ENCODE measurements at places on chromosomes 4 and X.

DNA sequence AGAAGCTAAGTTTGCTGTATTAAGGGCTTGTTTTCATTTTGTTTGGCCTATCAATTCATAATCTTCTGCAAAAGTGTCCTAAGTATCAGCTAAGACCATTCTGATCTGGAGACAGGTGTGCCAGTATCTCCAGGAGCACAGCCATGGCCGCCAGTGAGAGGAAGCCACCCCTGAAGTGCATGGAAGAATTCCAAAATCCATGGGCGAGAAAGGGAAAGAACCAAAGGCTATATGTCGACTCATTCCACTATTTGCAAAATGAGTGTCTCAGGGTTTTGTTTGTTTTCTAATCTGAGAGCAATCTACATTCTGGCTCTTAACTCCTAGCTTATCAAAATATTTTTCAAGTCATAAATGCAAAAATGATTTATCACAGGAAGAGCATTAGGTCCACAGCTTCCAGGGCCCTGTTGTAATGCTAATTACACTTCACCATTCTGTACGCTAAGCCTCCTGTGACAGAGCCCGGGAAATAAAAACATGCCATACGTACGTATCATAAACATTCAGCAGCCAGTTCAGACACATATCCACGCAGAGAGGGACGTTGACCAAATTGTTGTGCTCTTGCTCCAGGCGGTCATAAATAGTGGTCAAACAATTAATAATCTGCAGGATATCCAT lies 137.3 kb upstream of the FTHL17 start:
- no peak for DNase-seq

- DNase-seq: no peak
Observed at GRCh38 chr4:61533140-61533539, 333.0 kb downstream of the ADGRL3 start.

GRCh38 chr4:165921546-165921945 lies 48.5 kb downstream of the TLL1 start:
- DNase-seq: no peak

DNA sequence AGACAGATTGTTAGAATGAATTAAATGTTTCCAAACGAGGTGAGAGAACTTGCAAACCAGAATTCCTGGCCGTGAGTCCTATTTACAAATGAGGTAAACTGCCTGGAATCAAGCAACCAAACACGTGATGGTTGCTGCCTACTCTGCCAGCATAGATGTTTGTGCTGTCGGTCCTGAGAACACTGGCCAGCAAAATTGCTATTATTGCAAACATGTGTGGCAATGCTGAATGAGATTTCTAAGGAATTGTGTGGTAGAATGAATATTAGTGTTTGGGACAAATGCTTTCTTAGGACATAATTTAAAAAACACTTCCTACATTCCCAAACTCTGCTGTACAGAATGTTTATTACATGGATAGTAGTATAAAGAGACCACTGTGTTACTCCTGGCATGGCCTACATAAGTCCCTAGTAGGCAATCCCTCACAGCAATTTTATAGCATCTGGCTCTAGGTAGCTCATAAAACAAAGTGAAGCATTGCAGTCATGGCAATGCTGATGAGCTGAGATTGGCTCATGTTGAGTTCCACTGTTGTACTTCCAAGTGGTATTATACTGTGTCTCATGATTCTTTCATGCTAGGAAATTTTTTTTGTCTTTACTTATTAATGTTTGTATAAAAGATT lies 605.2 kb upstream of the EPHA5 start:
- peak; percentile 3 for DNase-seq

- no peak for DNase-seq
Observed at GRCh38 chrX:48937054-48937907, 18.5 kb upstream of the PIM2 start.

DNA sequence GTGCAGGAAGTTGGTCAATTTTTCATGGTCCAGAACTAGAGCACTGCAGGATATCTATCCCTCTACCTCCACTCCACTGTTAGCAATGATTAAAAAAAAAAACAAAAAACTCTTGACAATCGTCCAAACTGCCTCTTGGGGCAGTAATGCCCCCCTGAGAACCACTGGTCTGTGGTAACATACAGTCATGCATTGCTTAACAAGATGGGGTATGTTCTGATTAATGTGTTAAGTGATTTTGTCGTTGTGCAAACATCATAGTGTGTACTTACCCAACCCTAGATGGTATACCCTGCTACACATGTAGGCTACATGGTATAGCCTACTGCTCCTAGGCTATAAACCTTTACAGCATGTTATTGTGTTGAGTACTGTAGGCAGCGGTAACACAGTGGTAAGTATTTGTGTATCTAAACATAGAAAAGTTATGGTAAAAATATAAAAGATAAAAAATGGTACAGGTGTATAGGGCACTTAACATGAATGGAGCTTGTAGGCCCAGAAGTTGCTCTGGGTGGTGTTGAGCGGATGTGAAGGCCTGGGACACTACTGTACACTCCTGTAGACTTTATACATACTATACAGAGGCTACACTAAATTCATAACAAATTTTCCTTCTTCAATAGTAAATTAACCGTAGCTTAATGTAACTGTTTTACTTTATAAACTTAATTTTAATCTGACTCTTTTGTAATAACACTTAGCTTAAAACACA lies 34.1 kb downstream of the ART3 start:
- DNase-seq: peak; percentile 13

- DNase-seq: peak; percentile 71
Observed at GRCh38 chr4:6716018-6716911, at the start of gene BLOC1S4. Gene BLOC1S4 (plus strand): TSS chr4:6716174. CDS start chr4:6716210, 36 bp downstream.

- DNase-seq: no peak
Observed at GRCh38 chr4:182724414-182724813, 192.8 kb downstream of the DCTD start.

DNA sequence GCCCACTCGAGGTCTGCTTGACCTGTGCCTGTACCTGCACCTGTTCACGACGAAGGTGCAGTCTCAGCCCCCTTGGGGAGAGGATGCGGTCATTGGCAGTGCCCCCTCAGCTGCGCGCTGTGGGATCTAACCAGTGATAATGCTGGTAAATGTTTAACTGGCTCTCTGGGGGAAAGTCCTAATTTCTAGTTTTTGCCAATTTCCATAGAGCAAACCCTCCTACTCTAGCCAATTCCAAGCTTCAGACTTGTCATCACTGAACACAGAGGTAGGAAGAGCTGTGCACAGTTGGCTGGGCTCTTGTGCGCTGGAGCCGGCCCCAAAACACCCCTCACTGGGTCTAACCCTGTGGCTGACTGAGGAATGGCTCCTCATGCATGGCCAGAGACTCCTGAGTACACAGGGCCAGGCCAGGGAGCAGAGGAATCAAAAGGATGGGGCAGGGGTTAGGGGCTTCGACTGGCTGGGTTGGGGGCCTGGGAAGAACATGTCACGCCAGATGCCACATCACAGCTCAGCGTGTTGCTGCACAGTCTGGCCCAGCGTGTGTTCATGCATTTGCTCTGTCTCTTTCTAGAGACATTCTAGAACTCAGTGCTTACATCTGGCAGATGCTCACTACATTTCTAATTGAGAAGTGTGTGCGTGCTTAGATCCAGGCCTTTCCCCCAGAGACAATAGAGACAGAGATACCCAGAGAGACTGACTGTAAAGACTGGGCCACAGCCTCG lies 270.8 kb downstream of the BCOR start:
- no peak for DNase-seq

DNA sequence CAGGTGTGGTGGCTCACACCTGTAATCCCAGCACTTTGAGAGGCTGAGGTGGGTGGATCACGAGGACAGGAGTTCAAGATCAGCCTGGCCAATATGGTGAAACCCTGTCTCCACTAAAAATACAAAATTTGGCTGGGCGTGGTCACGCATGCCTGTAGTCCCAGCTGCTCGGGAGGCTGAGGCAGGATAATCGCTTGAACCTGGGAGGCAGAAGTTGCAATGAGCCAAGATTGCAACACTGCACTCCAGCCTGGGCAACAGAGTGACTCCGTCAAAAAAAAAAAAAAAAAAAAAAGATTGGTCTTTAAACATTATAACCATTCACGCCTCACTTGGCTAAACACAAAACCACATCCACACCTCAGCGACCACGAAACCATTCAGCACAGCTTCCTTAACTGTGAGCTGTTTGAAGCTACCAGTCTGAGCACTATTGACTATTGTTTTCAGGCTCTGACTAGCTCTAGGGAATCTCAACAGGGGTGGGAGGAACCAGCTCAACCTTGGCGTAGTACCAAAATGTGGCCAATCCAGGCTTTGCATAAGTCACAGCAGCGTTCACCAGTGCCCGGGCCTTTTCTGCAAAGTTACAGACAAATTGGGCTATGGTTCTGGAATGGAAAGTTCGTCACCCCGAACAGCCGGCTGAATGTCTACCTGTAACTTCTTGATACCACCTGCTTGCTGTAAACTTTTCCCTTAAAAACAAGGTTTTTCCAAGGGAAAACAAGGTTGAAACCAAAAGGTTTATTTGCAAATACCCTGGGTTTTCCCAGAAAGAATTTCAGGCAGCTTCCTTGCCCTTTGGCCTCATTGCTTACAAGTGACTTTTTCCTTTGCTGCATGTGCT lies 73.6 kb upstream of the DHX15 start:
- DNase-seq: peak; percentile 71

DNA sequence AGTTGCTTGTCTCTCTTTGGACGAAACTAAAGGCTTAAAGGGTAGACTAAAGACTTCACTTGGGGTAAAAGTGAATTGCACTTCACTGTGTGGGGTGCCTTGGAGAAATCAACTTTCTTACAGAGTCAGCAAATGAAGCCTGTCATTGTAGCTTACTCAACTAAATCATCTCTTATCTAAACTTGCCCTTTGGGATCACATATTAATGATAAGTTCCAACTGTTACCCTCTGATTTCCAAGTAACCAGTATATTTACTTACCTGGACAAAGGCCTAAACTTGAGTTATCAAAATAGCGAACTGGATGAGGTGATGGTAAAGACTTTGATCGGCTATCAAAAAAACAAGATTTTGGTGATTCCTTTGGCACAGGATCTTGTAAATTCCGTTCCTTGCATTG lies 8.9 kb upstream of the BDH2 start:
- DNase-seq: no peak

GRCh38 chr4:86582410-86582809 lies 11.7 kb upstream of the PTPN13 start:
- no peak for DNase-seq

DNA sequence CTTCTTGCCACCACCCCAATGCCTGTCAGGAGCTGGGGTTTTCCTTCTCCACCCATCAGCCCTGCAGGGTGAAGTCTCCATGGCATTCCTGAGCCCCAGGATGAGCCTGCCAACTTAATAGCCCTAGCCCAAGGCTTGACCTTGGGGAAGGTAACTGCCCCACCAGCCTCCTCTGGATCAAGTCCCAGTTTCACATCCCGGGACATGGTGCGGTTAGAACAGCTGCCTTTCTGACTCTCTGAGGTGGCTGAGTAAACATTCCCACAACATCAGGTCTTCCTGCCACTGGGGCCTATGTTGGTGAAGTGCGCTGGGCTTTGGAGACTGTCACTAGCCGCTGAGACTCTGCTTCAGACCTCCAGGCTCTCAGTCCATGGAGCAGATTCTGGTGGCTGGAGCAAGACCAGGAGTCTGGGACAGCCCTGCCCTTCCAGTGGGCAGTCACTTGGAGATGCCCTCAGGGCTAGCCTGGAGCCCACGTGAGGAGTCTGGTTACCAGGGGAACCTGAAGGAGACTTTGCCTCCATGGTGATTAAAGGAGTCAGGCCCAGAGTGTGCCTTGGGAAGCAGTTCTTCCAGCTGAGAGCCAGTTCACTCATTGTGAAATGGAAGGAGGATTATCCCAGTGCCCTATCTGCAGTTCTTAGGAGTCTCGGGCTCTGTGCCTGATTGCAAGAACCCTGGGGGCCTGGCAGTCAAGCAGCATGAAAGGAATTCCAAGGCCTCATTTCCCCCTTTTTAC lies 56.8 kb downstream of the SMIM20 start:
- DNase-seq: no peak

DNA sequence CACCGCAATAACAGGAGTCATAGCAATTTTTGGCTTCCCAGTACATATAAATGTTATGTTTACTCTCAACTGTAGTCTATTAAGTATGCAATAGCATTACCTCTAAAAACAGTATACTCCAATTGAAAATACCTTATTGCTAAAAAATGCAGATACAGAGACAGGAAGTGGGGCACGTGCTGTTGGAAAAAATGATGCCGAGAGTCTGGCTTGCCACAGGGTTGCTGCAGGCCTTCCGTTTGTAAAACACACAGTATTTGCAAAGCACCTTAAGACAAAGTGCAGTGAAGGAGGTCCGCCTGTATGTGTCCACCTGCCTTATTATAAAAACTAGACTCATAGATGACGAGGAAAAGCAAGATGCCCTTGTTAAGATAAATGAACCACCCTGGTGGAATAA lies 23.5 kb downstream of the CD99 start:
- DNase-seq: no peak

DNA sequence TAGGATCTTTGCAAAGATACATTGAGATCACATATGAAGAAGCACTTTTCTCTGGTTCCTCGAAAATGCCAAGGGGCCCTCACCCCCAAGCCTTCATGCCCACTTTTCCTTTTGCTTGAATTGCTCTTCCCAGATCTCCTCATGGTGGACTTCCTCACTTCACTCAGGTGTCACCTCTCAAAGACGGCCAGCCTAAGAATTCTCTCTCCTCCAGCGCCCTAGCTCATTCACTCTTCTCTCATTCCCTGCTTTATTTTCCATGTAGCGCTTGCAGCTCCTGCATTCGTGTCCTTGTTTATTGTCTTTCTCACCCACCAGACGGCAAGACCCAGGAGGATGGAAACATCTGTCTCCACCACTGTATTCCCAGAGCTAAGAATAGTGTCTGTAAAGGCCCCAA lies 32.9 kb downstream of the CCKAR start:
- no peak for DNase-seq

DNA sequence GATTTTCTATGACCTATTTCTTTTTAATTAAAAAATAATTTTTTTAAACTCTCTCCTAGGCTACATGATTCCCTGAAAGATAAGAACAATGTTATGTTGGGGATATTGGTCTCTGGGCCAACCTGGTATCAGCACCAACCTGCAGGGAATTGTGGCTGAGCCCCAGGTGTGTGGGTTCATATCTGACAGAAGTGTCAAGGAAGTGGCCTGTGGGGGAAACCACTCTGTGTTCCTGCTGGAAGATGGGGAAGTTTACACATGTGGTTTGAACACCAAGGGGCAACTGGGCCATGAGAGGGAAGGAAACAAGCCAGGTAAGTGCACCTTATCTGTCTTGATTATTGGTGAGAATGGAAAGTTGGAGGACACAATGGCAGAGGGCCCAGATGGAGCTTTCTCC lies 13.5 kb downstream of the HERC3 start:
- no peak for DNase-seq

DNA sequence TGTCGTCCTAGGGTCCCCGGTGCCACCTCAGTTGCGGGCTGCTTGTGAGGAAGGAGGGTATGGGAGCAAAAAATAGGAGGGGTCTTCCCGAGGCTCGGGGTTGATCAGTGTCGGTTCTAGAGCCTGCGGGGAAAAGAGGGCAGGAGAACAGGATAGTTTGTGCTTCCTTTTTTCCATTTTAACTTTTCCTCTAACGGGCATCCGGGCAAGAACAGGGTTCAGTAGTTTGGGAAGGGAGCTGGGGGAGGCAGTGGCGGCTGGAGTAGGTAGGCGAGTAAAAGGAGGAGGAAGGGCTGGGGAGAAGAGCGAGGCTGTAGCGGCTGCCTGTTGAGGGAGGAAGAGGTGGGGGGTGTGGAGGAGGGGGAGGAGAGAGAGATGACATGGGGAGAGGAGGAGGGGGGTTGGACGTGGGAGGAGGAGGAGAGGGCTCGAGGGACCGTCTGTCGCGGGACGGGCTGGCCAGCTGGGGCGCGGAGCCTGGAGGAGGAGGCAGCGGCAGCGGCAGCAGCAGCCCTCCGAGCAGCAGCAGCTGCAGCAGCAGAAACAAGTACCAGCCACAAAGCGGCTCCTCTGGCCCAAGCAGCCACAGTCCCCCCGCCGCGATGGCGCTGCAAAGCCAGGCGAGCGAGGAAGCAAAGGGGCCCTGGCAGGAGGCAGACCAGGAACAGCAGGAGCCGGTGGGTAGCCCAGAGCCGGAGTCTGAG lies at the start of gene SLC16A2:
TSS of gene SLC16A2 (plus strand) at position 458 of the 704 bp plus-strand sequence. CDS start at position 603, 145 bp downstream.
- peak; percentile 40 for DNase-seq
